Memory B cell (primary cell): ENCODE measurements at places on chromosomes 6 and 20.

DNA sequence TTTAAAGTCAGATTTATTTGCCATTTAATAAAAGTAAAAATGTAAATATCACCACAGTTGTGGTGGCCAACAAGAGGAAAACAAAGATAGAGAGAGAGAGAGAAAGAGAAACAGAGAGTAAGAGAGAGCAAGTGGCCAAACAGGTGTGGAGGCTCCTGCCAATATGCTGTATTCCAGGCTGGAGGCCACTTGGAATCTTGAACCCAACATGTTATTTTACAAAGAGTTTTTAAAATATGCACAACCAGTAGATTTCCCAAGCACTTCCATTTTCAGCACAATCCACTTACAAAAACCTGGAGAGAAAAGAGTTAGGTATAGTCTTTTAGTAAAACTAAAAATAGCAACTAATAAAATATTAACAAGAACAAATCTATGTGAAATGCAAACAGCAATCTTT is 1323.1 kb upstream of the CITED2 start:
- H3K4me1 ChIP-seq = no peaks in the 10 kb centered on the region
- H3K27ac ChIP-seq = no peak overlapping the region
- H3K27me3 ChIP-seq = no peaks in the 10 kb centered on the region
- DNase-seq = no peak
- H3K36me3 ChIP-seq = no peaks in the 10 kb centered on the region

GRCh38 chr6:7703148-7703680 is 22.7 kb upstream of the BMP6 start:
- DNase-seq = no peak
- H3K4me3 ChIP-seq = no peak overlapping the region
- H3K27ac ChIP-seq = no peak overlapping the region

DNA sequence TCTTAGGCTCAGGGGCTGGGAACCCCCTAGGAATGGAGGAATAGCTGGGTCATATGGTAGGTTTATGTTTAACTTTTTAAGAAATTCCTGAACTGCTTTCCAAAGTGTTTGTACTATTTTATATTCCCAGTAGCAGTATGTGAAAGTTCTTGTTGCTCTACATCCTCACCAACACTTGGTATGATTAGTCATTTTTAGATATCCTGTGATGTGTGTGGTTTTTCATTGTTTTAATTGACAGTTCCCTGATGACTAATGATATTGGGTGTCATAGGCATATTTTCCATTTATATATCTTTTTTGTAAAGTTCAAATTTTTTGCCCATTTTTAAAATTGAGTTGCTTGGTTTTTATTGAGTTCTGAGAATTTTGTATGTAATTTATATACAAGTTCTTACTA is 72.3 kb downstream of the SLC16A10 start:
- H3K4me1 ChIP-seq = no peaks in the 10 kb centered on the region
- peaks cover 3% of the 10 kb centered on the region for H3K27me3 ChIP-seq
- H3K4me3 ChIP-seq = no peak overlapping the region
- no peak for DNase-seq

GRCh38 chr6:166664135-166664534 is 37.1 kb upstream of the RPS6KA2 start:
- H3K4me1 ChIP-seq = peaks cover 2% of the 10 kb centered on the region
- peaks cover 14% of the 10 kb centered on the region for H3K27me3 ChIP-seq
- H3K27ac ChIP-seq = no peak overlapping the region
- DNase-seq = no peak

DNA sequence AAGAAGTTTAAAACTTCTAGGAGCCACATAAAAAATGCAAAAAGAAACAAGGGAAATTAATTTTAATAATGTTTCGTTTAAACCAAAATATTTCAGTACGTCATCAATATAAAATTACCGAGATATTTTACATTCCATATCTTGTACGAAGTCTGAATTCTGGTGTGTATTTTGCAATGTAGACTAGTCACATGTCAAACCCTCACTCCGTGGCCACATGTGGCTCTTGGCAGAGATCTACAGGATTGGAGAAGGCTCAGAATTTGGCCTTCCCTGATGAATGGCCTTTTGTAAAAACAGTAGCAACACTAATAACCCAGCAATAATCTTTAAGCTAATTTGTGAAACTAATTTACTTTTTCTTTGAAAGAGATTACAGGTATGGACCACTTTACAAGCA is 217.1 kb downstream of the PRL start:
- DNase-seq = no peak
- no peaks in the 10 kb centered on the region for H3K4me1 ChIP-seq
- H3K36me3 ChIP-seq = no peaks in the 10 kb centered on the region
- no peak overlapping the region for H3K4me3 ChIP-seq
- no peak overlapping the region for H3K27ac ChIP-seq

DNA sequence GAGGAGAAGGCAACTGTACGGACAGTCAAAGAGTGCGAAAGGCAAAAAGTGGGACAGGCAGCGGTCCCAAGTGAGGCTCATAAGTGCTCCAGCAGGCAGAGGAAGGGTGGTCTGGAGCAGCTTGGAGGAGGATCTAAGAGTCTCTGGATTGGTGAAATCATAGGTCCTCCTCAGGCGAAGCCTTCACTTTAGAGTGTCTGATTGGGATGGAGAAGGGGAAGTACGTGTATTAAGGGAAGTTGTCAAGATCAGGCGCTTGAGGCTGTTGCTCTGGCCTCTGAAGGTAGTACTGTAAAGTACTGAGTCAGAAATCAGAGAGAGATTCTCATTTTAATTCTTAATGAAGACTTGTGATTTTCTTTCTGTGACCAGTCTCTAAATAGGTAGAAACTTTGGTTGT is 185.6 kb downstream of the KIF16B start:
- H3K27ac ChIP-seq = no peak overlapping the region
- H3K36me3 ChIP-seq = peaks cover 10% of the 10 kb centered on the region
- no peaks in the 10 kb centered on the region for H3K27me3 ChIP-seq

- H3K4me3 ChIP-seq = no peak overlapping the region
- no peaks in the 10 kb centered on the region for H3K27me3 ChIP-seq
- DNase-seq = no peak
- no peaks in the 10 kb centered on the region for H3K4me1 ChIP-seq
Measured at GRCh38 chr20:17657079-17657825, 24.8 kb downstream of the RRBP1 start.

DNA sequence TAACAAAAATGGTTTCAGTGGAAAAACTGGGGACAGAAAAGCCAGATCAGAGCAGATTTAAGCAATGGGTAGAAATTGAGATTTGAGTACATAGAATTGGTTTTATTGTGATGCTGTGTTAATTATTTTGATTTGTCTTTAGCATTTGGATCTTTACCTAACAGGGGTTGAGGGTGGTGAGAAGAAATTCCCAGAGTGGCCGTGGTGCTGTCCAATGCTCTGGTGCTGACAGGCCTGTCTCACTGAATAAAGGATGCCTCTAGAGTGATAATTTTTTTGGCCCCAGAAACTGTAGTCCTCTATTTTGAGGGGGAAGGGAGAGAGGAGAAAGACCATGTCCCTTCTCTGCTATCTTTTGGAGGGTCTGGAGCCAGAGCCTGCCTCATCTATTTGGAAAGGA is 79.1 kb downstream of the LYRM2 start:
- peaks cover 2% of the 10 kb centered on the region for H3K27me3 ChIP-seq
- no peaks in the 10 kb centered on the region for H3K4me1 ChIP-seq
- peaks cover 7% of the 10 kb centered on the region for H3K36me3 ChIP-seq
- H3K4me3 ChIP-seq = no peak overlapping the region

GRCh38 chr20:63017076-63017825 is 10.5 kb upstream of the BHLHE23 start:
- H3K4me3 ChIP-seq = no peak overlapping the region
- H3K4me1 ChIP-seq = no peaks in the 10 kb centered on the region
- H3K27me3 ChIP-seq = peaks cover 49% of the 10 kb centered on the region
- H3K27ac ChIP-seq = no peak overlapping the region
- H3K36me3 ChIP-seq = peaks cover 5% of the 10 kb centered on the region
- DNase-seq = no peak

DNA sequence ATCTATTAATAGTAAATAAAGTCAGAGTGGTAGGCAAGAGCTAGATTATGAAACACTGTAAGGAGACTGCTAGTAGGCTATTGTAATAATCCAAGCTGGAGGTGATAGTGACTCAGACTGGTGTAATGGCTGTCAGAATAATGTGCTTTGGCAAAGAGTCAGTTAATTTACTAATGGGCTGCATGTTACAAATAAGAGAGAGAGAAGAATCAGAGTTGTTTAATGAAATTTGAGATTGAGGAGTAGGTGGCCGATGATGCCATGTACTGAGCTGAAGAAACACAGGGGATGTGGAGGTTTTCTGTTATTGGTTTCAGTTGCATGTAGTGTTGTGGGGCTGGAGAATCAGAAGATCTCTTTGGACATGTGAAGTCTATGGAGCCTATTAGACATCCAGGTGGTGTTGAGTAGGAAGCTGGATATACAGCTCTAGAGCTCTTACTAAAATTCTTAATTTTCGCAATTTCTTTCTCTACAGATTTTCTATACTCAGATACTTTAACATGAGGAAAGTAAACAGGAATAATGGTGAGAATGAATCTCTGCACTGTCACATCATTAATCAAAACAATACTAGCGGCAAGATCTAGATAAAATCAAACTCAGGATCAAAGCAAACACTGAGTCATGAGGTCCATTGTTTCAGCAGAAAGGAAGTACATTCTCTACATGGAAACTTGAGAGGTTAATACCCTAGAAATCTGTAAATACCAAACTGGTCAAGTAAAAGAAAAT is 167.7 kb downstream of the SIM1 start:
- H3K27ac ChIP-seq = no peak overlapping the region
- H3K36me3 ChIP-seq = no peaks in the 10 kb centered on the region
- no peak overlapping the region for H3K4me3 ChIP-seq
- H3K4me1 ChIP-seq = no peaks in the 10 kb centered on the region
- DNase-seq = no peak

DNA sequence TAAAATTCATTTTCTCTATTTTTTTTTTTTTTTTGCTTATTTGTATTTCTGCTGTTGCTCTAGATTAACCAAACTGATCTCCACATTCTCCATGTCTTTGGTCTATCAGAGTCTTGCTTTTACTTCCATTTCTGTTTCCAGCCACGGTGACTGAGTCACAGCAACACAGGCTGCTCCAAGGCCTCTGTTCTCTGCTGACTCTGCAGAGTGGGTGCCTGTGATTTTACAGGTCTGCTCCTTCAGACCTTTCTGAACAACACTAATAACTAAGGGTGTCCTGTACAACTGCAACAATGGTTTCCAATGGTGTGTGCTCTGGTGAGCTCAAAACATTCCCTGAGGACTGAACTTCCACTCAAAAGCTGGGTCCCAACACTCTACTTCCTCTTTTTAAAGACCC is 102.3 kb upstream of the BMP2 start:
- DNase-seq = no peak
- no peaks in the 10 kb centered on the region for H3K27me3 ChIP-seq
- no peak overlapping the region for H3K27ac ChIP-seq
- no peaks in the 10 kb centered on the region for H3K4me1 ChIP-seq
- no peaks in the 10 kb centered on the region for H3K36me3 ChIP-seq
- H3K4me3 ChIP-seq = no peak overlapping the region

- no peaks in the 10 kb centered on the region for H3K27me3 ChIP-seq
- H3K4me1 ChIP-seq = peaks cover 24% of the 10 kb centered on the region
- H3K27ac ChIP-seq = no peak overlapping the region
- H3K4me3 ChIP-seq = no peak overlapping the region
- no peak for DNase-seq
Measured at GRCh38 chr6:70725817-70726415, 58.2 kb downstream of the SMAP1 start.

GRCh38 chr6:167553736-167554119 is 228.8 kb downstream of the TTLL2 start:
- no peak overlapping the region for H3K4me3 ChIP-seq
- H3K4me1 ChIP-seq = no peaks in the 10 kb centered on the region
- no peak overlapping the region for H3K27ac ChIP-seq
- no peaks in the 10 kb centered on the region for H3K36me3 ChIP-seq

- H3K4me1 ChIP-seq = peaks cover 5% of the 10 kb centered on the region
- no peak for DNase-seq
- H3K27me3 ChIP-seq = peaks cover 23% of the 10 kb centered on the region
Measured at GRCh38 chr6:36824253-36824652, 15.0 kb downstream of the CPNE5 start.

DNA sequence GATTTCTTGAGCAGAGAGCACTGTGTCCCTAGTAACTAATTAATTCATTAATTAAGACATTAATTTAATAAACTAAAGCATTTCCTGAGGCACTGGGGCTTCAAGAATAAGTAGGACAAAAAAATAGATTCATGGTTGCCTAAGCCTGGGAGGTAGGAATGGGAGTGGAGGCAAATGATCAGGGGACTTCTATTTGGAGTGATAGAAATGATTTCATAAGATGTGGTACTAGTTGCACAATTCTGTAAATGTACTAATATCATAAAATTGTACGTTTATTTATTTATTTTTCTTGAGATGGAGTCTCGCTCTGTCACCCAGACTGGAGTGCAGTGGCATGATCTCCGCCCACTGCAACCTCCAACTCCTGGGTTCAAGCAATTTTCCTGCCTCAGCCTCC is 287.2 kb downstream of the KHDC1L start:
- no peak overlapping the region for H3K27ac ChIP-seq
- peaks cover 7% of the 10 kb centered on the region for H3K36me3 ChIP-seq
- H3K4me3 ChIP-seq = no peak overlapping the region
- H3K27me3 ChIP-seq = no peaks in the 10 kb centered on the region
- DNase-seq = no peak

- no peaks in the 10 kb centered on the region for H3K27me3 ChIP-seq
- DNase-seq = no peak
- H3K27ac ChIP-seq = no peak overlapping the region
- no peaks in the 10 kb centered on the region for H3K36me3 ChIP-seq
Measured at GRCh38 chr6:65075705-65076230, 631.3 kb downstream of the EYS start.

DNA sequence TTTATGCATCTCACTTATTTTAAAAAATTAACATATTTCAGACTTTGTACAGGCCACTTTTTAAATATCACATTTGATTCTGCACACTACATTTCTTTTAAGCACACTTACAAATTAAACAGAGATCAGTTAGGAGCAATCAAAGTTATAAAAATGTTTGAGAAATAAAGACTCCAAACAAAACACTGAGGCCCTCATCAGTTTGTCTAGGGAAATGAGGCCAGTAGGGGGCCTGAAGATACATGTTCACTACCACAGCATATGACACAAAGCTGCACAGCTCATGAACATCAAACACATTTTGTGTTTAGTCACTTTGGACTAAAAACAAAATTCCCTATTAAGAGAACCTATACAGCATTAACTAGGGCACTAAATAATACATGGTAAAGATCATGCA is 180.5 kb downstream of the PDE7B start:
- H3K4me3 ChIP-seq = no peak overlapping the region
- no peaks in the 10 kb centered on the region for H3K36me3 ChIP-seq
- H3K27ac ChIP-seq = no peak overlapping the region
- DNase-seq = no peak
- H3K27me3 ChIP-seq = no peaks in the 10 kb centered on the region

GRCh38 chr6:34600101-34600500 is 44.0 kb upstream of the SPDEF start:
- peaks cover 18% of the 10 kb centered on the region for H3K4me1 ChIP-seq
- H3K27ac ChIP-seq = peak overlapping the region; percentile 35

- H3K4me3 ChIP-seq = no peak overlapping the region
- H3K4me1 ChIP-seq = peaks cover 18% of the 10 kb centered on the region
- DNase-seq = no peak
- no peaks in the 10 kb centered on the region for H3K36me3 ChIP-seq
Measured at GRCh38 chr6:89409461-89410035, 2.5 kb downstream of the RRAGD start.

- peaks cover 4% of the 10 kb centered on the region for H3K4me1 ChIP-seq
- H3K4me3 ChIP-seq = no peak overlapping the region
- no peaks in the 10 kb centered on the region for H3K27me3 ChIP-seq
- peaks cover 4% of the 10 kb centered on the region for H3K36me3 ChIP-seq
- DNase-seq = no peak
Measured at GRCh38 chr20:62356589-62357186, 10.4 kb downstream of the LAMA5 start.

- no peak overlapping the region for H3K27ac ChIP-seq
- DNase-seq = no peak
- H3K4me1 ChIP-seq = no peaks in the 10 kb centered on the region
- H3K27me3 ChIP-seq = peaks cover 13% of the 10 kb centered on the region
Measured at GRCh38 chr6:12851123-12851695, 134.6 kb downstream of the PHACTR1 start.
